ENCODE measurements at places on chromosomes 6 and 20.
A peak's percentile ranks its signal among the peaks of the same experiment; 100 is the strongest.

DNA sequence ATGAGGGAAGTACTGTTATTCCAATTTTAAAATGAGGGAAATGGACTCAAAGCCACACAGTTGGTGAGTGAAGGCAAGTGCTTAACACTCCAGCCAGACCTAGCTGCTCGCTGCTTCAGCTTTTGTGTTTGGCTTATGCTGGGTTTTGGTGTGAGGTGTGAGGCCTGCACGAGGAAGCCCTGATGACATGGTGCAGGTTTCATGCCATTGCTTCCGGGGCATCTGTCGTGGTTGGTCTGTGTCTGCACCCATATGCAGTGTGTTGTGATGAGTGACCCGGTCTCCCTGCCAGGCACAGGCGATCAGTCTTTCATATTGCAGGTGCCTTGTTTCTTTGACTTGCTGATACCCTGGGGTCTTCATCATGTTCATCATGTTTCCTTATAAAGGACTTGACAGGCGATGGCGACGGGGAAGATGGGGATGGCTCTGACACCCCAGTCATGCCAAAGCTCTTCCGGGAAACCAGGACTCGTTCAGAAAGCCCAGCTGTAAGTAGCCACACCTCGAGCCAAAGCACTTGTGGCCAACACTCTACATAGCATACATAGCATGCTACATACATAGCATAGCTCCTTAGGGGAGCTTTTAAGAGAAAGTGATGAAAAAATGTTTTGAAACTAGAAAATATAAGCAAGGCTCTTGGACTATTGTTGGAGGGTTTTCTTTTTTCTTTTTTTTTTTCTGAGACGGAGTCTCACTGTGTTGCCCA, 22.3 kb downstream of the DNMT3B start:
- no peak for DNase-seq

DNA sequence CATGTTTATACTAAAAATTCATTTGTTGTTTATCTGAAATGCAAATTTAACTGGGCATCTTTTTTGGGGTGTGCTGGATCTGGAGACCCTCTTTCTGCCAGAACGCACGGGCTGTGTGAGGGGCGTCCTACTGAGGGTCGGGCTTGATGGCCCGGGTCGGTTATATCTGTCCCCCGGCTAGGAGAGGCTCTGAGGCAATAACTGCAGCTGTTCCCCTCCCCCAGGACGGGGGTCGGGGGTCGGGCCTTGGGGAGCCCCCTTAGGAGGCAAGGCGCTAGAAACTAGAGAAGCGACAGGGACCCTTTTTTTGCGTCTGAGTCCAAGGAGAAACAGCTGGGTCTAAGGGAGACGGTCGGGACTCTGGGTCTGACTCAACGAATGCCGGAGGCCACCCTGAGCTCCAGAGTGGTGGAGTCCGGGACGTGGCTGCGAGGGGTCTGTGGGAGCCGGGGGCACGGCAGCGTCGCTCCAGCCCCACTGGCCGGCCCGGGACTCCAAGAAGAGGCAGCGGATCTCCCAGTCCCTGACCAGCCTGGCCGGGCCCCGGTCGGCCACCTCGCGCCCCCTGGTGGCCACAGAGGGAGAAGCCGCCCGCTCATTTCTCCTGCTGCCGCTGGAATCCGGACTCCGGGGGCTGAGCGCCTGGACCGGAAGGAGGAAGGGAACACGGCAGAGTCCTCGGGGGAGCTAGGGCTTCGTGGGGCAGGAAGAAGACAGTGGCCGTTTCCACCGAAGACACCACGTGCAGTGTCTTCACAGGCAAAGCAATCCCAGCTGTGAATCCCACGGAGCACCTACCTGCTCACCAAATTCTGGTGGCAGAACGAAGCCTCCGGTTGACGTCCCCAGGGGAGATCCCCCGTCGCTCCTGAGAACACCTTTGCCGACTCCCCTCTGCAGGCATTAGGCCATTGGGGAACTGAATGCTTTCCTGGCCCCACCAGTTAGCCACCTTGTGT, 24.0 kb upstream of the SCML4 start:
- peak; percentile 88 for DNase-seq

- peak; percentile 62 for DNase-seq
Observed at GRCh38 chr6:34237722-34238584, 1.3 kb downstream of the HMGA1 start.

GRCh38 chr6:99036672-99037071, 88.9 kb upstream of the FBXL4 start:
- no peak for DNase-seq

GRCh38 chr6:104639668-104640067, 220.1 kb downstream of the HACE1 start:
- DNase-seq: peak; percentile 18

- DNase-seq: peak; percentile 23
Observed at GRCh38 chr6:139764498-139764986, 390.1 kb upstream of the CITED2 start.

GRCh38 chr20:17825252-17825959, 125.6 kb downstream of the BANF2 start:
- no peak for DNase-seq

- DNase-seq: peak; percentile 32
Observed at GRCh38 chr20:50172347-50173013, 18.1 kb upstream of the CEBPB start.

DNA sequence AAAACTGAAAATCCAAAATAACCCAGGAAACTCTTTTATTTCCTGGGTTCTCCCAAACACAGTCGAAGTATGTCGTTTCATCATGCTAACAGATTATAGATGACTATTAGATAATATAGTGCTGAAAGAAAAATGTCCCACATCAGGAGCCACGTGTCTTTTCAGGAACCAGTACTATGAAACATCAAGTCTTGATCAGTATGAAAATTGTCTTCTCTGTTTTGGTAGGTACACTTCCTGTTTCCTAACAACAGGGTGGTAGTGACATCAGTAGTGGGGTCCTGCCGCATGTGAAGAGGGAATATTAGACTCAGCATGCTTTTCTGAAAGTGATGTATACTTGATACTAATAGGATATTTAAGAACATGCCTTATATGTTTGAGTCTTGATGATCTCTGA, 136.7 kb downstream of the HIVEP1 start:
- no peak for DNase-seq

DNA sequence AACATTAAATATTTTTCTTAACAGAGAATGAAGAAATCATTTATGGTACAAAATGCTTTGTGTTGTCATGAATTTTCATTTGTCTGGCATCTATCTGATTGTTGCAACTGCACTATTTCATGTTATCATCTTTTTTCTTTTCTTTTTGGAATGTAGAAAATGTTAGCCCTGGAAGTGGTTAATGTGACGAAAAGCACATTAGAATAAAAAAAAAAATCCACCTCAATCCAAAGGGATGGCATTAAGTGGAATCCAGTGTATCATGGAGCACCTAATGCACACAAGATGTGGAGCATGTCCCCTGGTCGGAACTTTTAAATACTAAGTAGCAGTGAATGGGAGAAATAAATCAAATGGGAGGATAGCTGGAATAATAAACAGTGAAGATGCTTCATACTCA, 172.9 kb upstream of the MCHR2 start:
- no peak for DNase-seq

DNA sequence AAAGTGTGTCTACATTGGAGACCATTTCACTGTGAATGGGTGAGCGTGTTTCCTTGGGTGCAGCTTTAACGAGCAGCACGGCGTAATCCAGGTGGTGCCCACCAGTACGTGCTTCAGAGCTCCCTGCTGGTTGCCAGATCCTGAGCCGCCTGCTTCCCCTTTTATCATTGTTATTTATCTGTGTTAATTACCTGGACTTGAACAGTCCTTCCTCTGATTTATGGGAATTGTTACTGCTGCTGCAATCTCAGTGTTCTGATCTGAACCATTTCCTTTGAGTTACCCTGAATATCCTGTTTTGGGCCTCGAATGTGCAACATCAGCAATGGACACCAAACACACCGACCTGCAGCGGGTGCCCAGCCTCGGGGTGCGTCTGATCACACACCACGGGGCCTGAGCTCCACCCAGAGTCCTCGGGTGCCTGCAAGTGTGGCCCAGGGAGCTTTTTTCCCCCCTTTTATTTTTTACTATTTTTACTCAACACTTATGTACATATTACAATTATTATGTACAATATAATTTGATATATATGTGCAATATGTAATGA, 81.3 kb downstream of the RPP40 start:
- DNase-seq: no peak

GRCh38 chr6:87164004-87164403, 8.6 kb downstream of the ZNF292 start:
- no peak for DNase-seq

DNA sequence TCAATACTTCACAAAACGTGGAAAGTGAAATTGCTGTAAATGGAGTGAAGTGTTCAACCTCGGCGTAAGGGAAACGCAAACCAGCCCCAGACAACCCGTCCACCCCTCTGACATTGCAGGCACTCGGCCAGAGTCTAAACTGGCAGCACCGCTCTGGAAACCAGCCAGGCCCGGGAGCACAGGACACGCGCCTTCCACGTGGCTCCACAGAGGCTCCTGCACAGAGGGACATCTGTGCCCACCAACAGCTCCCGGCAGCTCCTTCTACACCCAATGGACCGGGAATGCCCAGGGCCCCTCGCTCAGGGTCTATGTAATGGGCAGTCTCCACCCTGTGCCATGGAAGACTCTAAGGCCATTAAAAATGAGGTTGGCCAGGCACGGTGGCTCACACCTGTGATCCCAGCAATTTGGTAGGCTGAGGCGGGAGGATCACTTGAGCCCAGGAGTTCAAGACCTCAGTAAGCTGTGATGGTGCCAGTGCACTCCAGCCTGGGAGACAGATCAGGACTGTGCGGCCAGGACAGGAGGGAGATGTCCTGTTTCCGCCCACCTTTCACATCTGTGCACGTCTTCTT, 3.4 kb upstream of the HELZ2 start:
- no peak for DNase-seq

DNA sequence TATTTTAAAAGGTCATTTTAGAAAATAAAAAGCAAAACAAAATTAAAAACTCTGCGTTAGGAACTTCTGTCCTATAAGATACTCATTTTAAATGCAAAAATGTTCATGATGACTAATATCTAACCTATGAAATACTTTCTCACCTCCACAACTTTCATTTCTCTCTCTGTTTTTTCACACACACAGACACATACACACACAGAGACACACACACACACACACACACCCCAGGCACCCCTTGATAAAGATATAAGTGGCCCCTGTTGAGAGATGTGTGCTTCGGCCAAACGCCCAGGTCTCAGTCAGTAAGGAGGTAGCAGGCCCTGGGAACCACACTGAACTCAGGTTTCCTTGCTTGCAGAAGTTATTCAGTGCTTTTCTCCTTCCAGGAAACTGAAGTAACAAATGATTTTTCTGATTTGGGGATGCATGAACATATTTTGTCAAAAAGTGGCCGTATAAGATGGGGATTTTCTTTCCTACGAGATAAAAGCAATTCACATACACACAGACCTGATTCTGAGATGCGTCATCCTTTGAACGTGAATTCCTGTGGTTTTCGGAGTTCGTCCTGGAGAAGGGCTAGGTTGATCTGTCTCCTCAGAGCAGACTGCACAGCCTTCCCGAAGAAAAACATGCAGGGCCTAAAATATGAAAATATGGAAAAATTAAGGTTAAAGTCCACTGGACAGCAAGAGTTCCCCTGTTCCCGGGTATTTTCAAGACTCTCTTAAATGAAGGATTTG, 306.8 kb upstream of the FOXQ1 start:
- DNase-seq: no peak

DNA sequence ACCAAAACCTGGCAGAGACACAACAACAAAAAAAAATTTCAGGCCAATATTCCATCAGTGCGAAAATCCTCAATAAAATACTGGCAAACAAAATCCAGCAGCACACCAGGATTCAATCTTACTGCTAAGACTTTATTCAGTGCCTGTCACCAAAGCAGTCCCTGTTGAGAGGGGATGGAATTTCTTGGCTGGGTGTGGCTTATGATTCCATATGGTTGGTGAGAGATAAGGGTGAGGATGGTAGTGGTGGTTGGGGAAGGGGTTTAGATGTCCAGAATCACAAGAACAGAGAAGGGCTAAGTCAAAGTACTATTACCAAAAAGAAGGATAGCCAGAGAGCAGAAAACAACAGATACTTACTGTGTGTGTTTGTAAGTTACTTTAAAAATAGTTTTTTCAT, 152.8 kb upstream of the SLC35B3 start:
- no peak for DNase-seq

- DNase-seq: no peak
Observed at GRCh38 chr6:75893776-75894152, 144.7 kb downstream of the MYO6 start.

DNA sequence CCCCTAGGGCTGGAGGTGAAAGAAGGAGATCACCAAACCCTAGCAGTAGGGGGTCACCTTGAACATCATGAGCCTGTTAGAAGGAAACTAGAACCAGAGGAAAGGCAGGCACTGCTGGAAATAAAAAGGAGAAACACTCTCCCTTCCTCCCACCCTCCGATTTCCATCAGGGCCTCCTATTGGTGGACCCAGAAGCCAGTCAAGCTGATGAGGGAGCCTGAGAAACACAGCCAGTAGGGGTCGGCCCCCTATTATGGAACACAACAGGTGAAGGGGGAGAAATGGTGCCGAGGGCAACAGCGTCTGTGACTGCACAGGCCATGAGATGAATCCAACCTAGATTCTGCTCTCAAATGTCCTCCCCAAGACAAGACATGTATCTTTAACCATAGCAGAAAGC, 156.1 kb upstream of the LRFN2 start:
- no peak for DNase-seq

DNA sequence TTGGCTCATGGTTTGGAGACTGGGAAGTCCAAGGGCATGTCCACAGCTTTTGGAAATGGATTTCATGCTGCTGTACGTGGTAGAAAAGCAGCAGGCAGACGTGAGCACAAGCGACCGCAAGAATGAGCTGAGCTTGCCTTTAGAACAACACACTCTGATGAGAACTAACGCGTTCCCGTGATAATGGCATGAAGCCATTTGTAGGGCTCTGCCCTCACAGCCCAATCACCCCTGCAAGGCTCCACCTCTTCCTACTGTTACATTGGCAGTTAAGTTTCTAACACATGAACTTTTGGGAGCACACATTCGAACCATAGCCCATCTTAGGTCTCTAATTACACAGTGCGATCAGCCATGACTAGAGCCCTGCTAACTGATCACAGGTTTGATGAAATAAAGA, 107.5 kb upstream of the TMEM170B start:
- no peak for DNase-seq

DNA sequence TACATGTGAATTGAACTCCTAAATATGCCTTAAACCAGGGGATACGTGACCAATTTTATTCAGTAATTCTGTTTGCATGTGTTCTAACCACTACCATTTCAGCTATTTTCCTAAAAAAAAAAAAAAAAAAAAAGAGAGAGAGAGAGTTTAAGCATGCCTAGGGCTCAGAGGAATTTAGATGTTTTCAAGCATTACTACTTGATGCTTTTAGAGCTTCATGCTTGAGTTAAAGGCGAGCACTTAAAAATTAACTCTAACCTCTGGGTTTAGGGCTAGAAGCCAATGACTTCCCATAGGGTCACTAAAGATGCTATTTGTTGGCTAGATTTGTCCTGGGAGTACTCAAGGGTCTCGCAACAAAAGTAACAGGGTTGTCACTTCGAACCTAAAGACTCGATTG, 217.7 kb downstream of the ATXN1 start:
- no peak for DNase-seq

DNA sequence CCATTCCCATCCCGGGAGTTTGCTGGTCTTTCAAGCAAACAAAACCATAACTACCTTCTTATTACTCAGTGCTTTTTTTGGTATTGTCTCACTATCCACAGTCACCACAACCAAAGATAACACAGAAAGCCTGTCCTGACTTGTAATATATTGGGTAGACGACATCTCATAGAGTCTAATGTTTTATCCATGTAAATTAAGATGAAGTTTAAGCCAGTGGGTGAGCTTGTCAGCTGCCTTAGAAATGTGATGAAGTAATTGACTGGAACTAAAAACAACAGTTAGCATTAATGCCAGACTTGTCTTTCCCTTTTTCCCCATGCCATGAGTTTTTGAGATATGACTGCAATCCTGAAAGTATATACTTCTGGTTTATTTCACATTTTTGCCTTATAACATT, 282.7 kb upstream of the PRDM1 start:
- no peak for DNase-seq
